Stimulated activated CD8-positive, alpha-beta memory T cell treated with anti-CD3 and anti-CD28 coated beads, Interleukin-12 subunit alpha, Interleukin-12 subunit beta, amount 100 ng/mL, for 4 hours (primary cell): ENCODE measurements at places on chromosomes 11 and 22.

DNA sequence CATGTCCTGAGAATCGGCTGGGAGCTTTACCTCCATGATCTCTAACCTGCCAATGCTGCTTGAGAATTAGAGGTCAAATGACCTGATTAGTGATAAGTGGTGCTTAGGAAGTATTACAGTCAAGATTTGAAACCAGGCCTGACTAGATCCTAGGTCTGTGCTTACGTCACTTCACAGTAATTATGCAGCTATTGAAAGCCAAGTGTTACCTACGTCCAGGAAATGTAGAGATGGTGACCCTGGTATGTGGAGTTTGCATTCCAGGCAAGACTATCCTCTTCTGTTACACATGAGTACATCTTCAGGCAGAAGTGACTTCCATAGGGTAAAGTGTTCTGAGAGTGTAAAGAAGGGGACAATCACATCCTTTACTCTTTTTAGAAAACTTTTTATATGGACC, 530.4 kb upstream of the TENM4 start:
- no peak for DNase-seq

GRCh38 chr11:74171997-74172396, 908 bp downstream of the PPME1 start:
- DNase-seq: no peak

- no peak for DNase-seq
These were observed 1.1 kb downstream of the HMGXB4 start for GRCh38 chr22:35258191-35258988.

DNA sequence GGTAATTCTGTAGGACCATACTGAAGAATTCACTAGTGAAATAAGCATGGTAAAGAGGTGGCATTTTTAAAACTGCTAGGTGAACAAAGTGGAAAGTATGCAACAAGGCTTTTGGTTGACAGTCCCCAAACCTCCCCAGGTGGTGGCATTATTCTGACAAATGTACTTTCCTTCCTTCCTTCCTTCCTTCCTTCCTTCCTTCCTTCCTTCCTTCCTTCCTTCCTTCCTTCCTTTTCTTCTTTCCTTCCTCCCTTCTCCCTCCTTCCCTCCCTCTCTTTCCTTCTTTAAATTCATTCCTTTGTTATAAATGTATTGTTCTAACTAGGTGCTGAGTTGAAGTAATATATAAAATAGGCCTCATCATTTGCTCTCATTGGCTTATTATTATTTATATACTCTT, 284.7 kb upstream of the ANO5 start:
- DNase-seq: no peak

- DNase-seq: no peak
These were observed 33.4 kb upstream of the PISD start for GRCh38 chr22:31695423-31695822.
